Neural crest cell (in vitro differentiated cells): ENCODE measurements at places on chromosomes 3 and 15. TPM values are rescaled to one million over a fixed set of nuclear protein-coding genes. Genes with fewer than 3 reads are reported as not detected.

ACAN gene
- 0.30 and 0.54 TPM in 2 replicates for total RNA-seq

OR5H15 gene
- not detected in 2 replicates for total RNA-seq

CFAP44 gene
- 10.2 and 11.1 TPM in 2 replicates for total RNA-seq

SCAANT1 gene
- not detected in 2 replicates for total RNA-seq

CP gene
- total RNA-seq = 0.09 and 0.42 TPM in 2 replicates

DNA sequence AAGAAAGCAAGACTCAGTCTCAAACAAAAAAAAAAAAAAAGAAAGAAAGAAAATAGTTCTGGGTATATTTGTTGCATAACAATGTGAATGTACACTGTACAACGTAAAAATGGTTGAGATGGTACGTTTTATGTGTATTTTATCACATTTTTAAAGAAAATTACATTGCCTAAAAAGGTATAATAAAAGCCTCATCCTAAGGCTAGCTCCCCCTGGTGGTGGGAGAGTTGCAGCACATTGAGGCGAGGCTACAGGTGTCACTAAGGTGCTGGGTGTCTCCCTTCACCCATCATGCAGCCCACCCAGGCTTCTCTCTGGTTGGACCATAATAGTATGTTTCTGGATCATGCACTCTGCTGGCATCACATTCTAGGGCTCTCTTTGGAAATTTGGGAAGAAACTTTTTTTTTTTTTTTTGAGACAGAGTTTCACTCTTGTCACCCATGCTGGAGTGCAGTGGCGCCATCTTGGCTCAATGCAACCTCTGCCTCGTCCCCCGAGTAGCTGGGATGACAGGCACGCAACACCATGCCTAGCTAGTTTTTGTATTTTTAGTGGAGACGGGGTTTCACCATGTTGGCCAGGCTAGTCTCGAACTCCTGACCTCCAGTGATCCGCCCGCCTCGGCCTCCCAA, 12.4 kb upstream of the RAB11A start:
- DNase-seq = peak; percentile 49

DNA sequence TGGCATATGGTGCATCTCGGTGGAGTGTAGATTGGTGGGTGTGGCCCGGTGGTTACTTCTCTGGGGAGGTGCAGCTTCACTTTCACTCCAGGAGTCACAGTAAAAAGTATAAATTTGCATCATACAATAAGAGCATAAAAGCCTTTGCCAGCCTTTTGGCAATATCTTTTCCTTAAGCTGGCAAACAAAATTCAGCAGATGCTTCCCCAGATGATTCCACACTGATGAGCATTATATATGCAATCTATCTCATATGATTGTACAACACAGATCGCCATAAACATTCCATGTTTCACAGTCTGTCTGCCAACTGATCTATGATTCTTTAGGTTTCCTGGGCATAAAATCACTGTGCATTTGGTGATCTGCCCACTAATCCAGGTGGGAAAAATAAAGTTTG, 120.2 kb upstream of the ALCAM start:
- no peak for DNase-seq

- no peak for DNase-seq
These were observed 13.8 kb downstream of the MUC13 start for GRCh38 chr3:124920718-124921117.

GRCh38 chr15:56839099-56839498, 79.3 kb upstream of the TCF12 start:
- DNase-seq = no peak

DNA sequence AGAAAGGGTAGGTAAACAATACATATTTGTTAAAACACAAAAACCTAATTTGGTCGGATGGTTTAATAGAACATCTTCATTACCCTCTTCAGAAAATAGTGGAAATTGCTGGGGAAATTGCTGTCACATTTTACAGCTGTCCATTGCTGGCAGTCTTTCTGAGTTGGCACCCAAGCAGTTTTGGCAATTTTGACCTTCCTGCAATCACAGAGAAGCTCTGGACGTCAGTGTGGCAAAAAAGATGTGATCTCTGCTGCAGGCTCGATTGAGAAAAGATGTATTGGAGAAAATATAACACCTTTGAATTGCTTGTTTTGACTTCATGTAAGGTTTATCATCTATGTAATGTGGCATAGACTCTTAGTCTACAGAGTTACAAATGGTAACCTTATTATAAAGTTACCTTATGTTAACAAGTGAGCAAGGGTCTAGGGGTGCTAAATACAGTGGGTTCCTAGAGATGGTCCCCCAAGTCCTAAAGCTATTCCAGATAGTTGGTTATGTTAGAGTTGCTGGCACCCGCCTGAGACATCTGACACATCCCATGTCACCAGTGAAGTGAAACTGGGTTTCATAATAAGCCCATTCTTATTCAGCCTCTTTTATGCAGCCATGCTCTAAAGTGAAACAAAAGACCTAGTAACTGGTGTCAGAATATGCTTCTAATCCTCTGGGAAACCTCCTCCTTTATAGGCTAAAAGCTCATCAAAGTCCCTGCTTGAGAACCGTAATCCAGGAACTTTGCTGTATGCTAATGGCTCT, 14.0 kb downstream of the UBE2E1 start:
- no peak for DNase-seq

DNA sequence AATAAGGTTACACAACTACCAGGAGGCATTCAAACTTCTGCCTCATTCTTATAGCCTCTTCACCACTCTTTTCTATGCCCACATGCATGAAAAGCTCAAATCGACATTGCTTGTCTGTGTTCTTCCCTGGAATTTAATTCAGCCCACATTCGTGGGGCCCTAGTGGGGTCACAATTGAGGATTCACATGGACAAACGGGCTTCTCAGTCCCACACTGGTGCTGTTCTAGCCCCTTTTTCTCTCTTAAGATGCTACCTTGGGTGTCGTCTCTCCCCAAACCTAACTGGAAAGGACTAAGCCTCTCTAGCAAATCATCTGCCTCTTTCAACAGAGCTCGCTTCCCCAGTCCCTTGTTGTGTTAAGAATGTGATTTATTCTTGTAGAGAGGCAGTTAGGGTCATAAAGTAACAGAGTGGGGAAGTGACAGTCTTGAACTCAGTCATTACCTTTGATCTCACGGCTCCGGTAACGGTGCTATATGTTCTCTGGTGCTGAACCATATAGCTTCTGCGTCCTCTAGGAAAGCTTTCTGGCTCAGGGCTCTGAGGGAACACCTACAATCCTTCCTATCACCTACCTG, 4.9 kb downstream of the LPP start:
- DNase-seq = no peak

GRCh38 chr3:152120601-152121269, 148.0 kb upstream of the MBNL1 start:
- DNase-seq = no peak

GRCh38 chr15:80343554-80343992, 60.6 kb upstream of the ARNT2 start:
- no peak for DNase-seq
